ENCODE measurements at places on chromosomes 12 and 14.

- DNase-seq: no peak
These were observed 1704.1 kb upstream of the FLRT2 start for GRCh38 chr14:83825843-83826242.

- DNase-seq: no peak
These were observed 38.3 kb downstream of the LRCOL1 start for GRCh38 chr12:132572106-132572505.

DNA sequence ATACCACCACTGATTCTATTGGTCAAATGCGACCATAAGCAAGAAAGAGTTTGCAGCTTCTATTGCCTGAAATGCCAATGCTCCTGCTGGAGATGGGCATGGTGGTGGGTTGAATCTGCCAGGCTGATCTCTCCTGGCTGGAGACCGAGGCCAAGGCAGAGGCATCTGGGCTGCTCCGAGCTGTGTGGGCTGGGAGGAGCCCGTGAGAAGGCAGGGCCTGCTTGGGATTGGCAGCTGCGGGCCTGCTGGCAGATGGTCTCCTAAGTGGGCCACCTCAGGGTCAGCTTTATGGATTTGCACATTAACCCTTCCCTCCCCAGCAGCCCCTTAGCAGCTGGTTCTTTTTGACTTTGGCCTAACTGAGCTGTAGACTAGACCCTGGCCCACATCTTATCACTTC lies 25.4 kb downstream of the SRRM4 start:
- DNase-seq: no peak

DNA sequence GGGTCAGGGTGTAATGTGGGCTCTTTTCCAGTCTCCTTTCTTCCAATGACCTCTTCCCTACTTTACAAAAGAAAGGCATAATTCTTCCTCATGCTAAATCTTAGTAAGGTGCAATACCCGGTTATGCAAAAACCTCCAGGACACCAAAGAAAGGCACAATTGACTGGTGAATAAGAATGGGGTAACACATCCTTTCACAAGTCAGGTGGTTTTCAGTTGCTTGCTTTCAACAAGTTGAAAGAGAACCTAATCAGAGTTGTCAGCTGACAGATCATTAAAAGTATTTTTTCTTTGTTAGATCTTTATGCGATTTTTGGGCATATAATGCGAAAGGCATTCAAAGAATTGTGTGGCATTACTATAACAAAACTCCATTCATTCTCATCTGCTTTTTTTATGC lies 1.3 kb upstream of the AEBP2 start:
- no peak for DNase-seq

GRCh38 chr12:110244829-110245228 lies 36.2 kb upstream of the ATP2A2 start:
- DNase-seq: no peak

DNA sequence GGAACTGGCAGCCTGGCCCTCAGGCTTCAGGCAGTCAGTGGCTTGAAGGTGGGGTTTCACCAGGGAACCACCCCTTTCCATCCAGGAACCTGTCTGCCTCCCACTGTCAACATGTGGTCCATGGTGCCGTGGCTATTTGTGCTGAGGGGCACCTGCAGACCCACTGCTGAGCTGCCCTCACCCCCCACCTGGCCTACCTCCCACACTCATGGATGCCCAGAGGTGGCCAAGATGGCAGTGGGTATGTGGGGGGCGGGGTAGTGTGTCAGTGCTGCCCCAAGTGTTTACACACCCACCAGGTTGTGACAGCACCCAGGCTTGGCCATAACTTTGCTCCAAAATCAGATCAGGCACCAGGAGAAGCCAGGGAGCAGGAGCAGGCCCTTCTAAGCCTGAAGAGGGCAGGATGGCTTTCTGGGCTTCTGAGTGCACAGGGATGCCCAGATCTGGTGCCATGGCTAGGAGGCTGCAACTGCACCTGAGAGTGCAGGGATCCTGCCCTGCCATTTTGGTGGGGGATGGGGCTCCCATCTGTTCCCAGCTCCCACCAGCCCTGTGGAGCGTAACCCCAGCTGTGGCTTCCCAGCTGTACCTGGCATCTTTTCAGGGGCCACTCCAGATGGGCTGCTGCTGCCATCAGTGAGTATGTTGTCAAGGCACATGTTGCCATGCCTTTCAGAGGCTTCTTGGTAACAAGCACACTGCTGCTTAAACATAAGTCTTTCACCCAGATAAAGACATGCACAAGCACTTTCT lies 263.9 kb downstream of the LRIG3 start:
- no peak for DNase-seq

DNA sequence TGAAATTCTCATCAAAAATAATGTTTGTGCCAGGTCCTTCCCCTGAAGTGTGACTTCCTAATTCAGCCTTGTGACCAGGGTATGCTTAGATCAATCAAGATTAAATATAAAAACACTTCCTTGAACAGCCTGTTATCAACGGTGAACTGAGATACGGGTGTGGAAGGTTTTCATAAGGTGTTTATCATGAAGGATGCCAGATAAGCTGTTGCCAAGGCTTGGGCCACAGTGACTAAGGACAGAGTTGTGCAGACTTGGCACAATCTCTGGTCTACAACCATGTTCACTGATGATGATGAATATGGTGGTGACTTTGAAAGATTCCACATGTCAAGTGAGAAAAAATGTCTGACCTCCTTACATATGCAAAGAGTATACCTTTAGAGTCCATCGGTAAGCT lies 51.3 kb upstream of the LIN7A start:
- DNase-seq: no peak

DNA sequence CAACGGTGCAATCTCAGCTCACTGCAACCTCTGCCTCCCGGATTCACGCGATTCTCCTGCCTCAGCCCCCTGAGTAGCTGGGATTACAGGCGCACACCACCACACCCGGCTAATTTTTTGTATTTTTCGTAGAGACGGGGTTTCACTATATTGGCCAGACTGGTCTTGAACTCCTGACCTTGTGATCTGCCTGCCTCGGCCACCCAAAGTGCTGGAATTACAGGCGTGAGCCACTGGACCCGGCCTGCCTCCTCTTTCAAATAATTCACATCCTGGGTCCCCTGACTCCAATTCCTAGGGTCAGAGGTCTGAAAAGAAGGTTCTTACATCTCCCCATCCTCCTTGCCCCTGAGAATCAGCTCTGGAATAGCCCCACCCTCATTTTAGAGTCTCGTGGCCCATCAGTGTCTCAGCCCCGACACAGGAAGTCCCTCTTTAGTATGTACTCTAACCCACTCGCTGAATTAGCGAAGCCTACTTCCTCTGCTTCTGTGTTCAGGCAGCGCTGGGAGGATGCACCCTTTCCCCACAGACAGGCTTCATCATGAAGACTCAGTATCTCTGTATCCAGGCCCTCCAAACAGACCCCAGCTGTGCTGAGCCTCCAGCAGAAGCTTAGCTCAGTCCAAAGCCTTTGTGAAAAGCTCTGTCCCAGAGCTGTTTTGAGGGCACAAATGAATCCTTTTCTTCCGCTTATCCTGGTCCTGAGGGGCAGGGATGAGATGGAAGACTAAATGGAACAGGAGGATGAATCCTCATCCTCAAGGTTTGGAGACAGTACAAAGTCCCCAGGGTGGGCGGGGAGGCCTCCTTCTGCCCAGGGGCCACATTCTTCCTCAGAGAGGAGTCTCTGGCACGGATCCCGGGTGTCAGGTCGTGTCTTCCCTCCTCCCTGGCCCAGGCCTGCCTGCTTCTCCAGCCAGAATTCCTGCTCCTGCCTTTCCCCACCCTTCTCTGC lies 3.5 kb downstream of the LPAR5 start:
- DNase-seq: no peak

DNA sequence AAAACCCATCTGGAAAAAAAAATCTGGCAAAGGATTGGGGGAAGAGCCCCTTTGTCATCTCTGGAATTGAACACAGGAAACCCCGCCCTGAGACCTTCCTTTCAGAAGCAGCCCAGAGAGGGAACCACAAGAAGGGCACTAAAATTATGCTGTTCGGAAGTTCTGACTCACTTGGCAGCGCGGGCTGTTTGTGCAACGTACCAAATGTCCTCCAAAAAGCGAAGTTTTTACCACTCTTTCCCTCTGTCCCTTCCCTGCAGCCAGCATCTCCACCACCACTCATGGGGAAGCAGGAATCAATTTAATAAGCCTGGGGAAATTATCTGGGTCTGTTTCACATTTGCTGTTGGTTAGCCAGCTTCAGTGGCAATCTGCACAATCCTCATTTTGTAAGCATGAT lies 3.2 kb upstream of the SYNE3 start:
- no peak for DNase-seq

GRCh38 chr14:35855876-35856481 lies 29.8 kb downstream of the BRMS1L start:
- DNase-seq: no peak

- DNase-seq: no peak
These were observed 7.2 kb downstream of the CPNE8 start for GRCh38 chr12:38898001-38898684.

DNA sequence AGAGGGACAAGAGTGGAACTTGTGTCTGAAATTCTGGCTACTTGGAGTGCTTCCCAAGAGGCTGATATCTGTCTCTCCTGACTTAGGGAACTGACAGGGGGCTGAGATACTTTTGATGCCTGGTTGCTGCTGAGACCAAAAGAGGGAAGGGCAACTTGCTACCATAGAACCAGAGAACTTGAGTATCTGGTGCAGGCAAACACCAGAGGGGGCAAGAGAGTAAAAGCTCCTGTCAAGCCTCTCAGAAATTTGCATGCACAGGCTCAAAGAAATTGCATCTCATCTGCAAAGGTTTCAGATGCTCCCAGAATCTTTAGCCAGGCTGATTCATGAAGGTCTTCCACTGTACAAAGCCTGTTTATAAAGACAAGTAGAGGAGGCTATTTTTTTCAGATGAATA lies 391.3 kb upstream of the FOXG1 start:
- DNase-seq: no peak

- no peak for DNase-seq
These were observed 13.6 kb upstream of the AMN start for GRCh38 chr14:102908766-102909455.

DNA sequence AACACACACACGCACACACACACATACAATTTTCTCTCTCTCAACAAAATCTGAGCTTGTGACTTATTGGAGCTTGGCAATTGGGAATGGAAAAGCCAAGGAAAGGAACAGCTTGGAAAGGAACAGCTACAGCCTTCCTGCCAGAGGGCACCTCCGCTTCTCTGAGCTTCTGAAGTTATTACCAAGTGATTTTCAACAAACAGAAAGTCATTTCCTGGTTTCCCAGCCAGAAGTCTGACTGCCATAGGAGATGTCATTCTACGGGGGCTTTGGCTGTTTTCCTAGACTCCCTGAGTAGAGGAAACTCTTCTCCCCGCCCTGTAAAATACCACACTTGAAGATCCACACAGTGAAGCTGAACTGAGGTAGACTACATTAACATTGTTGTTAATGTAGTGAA lies 198.3 kb downstream of the CFAP54 start:
- DNase-seq: no peak

DNA sequence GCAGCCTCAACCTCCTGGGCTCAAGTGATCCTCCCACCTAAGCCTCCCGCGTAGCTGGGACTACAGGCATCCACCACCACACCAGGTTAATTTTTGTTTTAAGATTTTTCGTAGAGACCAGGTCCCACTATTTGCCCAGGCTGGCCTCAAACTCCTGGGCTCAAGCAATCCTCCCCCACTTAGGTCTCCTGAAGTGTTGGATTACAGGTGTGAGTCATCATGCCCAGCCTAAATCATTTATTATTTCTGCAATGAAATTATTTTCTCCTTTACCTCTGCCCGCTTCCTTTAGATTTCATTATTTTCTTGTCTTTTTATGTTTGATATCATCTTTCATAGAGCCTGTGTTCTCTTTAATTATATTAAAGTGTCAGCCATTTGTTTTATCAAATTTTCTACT lies 165.2 kb upstream of the OTX2 start:
- no peak for DNase-seq

GRCh38 chr12:124599074-124599999 lies 31.9 kb upstream of the NCOR2 start:
- DNase-seq: no peak

- DNase-seq: no peak
These were observed 24.6 kb downstream of the P2RX2 start for GRCh38 chr12:132642846-132643835.

DNA sequence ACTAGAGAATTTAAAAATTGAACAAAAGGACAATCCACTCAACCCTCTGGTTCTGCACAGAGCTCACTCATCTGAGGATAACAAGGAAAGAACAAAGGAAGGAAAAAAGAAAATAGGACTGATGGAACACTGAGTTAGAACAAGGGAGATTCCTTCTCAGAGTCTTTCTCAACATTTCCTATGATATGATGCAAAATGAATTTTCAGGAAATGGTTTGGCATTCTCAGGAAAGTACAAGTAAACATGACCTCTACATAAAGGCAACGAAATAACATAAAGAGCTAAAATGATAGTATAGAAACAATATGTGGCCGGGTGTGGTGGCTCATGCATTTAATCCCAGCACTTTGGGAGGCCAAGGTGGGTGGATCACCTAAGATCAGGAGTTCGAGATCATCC lies 135.8 kb downstream of the ITPR2 start:
- DNase-seq: no peak

DNA sequence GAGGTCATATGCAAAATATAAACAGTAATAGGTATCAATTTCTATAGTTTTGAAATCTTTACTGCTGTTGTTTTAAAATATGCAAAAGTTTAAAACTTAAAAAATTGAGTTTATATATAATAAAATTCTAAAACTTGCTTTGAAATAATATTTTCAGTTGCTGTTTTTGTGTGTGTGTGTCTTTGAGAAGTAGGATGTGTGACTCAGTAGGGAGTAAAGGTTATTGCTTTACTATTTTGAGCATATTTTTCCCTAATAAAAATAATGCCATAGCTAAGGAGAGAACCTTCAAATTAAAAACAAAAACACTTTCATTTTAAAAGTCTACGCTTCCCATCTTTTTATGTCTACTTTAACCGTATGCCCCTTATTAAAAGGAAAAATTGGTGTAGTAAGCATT lies 238.1 kb downstream of the FBXL14 start:
- DNase-seq: no peak

Measured in stimulated activated CD8-positive, alpha-beta memory T cell treated with anti-CD3 and anti-CD28 coated beads, Interleukin-7, amount 100 ng/mL, for 24 hours (primary cell).